HL-60 (cell line): ENCODE measurements at places on chromosomes 7 and 10.

DNA sequence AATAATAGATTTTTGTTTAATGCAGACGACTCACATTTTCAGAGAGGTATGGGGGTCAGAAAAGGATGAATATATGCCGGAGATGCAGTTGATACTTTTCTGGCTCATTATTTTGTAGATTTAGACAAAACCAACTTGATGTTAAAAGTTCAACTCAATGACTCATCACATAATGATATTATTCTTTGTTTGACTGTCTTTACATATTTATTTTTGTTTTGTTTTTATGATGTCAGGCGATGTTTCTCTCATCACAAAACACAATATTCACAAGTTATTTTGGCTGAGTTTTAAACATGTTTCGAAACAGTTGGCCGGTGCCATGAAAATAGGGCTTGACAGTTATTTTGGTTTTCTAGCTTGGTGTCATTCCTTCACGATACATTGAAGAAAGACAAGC lies 1.3 kb downstream of the GJD4 start:
- DNase-seq, result no peak

- DNase-seq, result no peak
Measured at GRCh38 chr10:130160775-130161174, 24.6 kb downstream of the GLRX3 start.

GRCh38 chr7:127348247-127348631 lies 44.3 kb downstream of the ZNF800 start:
- DNase-seq, result no peak

- no peak for DNase-seq
Measured at GRCh38 chr10:127976286-127976685, 69.4 kb downstream of the PTPRE start.

- DNase-seq, result peak; percentile 32
Measured at GRCh38 chr7:97005183-97006054, at the start of gene DLX6. Gene DLX6 (plus strand): TSS chr7:97005553. CDS start chr7:97005978, 425 bp downstream.
